ENCODE measurements at places on chromosomes 13 and 19. TPM values are rescaled to one million over a fixed set of nuclear protein-coding genes. Genes with fewer than 3 reads are reported as not detected.

GRCh38 chr19:30090476-30090875 lies 148.4 kb downstream of the URI1 start:
- DNase-seq: no peak

DNA sequence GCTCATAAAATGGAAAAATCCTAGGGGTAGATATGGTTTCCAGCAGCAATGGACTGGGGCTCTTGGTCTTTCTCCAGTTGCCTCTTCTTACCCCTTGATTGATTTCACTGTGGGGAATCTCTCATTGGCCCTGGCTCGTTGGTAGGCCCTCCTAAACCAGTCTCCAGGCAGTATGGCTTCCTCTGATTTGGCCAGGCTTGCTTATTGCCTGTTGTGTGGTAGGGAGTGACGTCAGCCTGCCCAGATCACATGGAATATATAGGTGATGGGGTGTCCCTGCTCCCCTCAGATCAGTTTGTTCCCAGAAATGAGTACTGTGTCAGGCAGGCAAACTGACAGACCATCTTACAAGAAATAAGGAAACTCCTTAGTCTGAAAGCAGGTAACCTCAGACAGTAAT lies 5.7 kb upstream of the SELENOV start:
- no peak for DNase-seq

DNA sequence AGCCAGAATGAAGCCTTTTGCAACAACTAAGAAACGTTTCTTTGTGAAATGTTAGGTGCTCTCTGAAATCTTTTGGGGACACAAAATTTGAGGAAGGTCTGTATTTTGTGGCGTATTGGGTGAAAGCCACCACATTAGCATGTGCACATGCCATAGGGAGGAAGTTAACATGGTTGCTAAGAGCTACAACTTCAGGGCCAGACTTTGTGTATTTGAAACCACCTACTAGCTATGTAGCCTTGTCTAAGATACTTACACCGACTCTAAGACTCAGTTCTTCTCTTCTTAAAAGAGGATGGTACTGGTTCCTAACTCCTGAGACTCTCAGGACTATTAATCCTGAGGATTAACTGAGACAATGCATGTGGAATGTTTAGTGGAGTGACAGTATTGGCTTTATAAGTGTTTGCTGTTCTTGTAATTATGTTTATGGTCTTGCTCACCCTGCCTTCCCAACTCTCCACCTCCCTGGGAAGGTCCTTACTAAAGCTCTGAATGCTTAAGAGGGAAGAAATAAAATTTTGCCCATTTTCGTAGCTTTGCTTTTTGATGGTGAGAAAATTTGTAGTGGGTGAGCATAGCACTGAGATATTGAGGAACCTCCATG lies 15.5 kb downstream of the SERP2 start:
- no peak for DNase-seq

- DNase-seq: no peak
Observed at GRCh38 chr13:45954836-45955800, 97.4 kb downstream of the ZC3H13 start.

- no peak for DNase-seq
Observed at GRCh38 chr19:38221919-38222830, 1.8 kb downstream of the DPF1 start.

- no peak for DNase-seq
Observed at GRCh38 chr19:17294051-17294891, 9.0 kb downstream of the ABHD8 start.

DNA sequence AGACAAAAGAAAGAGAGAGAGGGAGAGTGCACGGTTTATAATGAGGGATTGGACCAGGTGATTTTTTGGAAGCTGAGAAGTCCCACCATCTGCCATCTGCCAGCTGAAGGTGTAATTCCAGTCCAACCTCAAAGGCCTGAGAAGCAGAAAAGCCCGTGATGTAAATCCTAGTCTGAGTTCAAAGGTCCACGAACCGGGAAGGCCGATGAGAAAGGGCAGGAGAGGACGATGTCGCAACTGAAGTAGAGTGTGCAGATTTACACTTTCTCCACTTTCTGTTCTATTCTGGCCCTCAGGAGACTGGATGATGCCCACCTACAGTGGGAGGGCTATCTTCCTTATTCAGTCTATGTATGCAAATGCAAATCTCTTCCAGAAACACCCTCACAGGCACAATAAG lies 500.0 kb downstream of the DIAPH3 start:
- no peak for DNase-seq

DNA sequence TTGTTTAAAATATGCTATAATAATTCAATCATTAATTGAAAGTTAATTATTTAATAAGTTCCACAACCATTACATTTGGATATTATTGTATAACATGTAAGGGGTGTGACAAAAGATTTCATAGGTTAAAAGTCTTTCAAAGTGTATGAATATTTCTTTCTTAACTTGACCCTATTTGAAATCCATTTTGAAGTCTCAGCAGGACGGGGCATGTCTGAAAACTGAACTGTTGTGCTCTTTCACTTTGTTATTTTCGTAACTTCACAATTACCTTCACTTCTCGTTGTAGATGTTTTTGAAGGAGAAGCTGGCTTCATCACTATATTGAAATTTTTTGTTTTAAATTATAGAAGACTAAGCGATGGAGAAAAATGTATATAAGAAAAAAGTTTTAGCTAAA lies 1775.7 kb downstream of the PCDH9 start:
- DNase-seq: no peak

GRCh38 chr13:86725105-86725504 lies 925.9 kb upstream of the SLITRK6 start:
- no peak for DNase-seq

Gene KLK5
- not detected for polyA plus RNA-seq

Gene CD22
- polyA plus RNA-seq: 79.4 TPM

Gene RPS16
- 7,403 TPM for polyA plus RNA-seq

Gene NLRP13
- 0.65 TPM for polyA plus RNA-seq
